ENCODE measurements at places on chromosomes 6 and 20. TPM values are rescaled to one million over a fixed set of nuclear protein-coding genes. Genes with fewer than 3 reads are reported as not detected.

- H3K4me3 ChIP-seq: no peak overlapping the region
- no peaks in the 10 kb centered on the region for H3K27me3 ChIP-seq
- H3K4me1 ChIP-seq: no peaks in the 10 kb centered on the region
- DNase-seq: no peak
- no peak overlapping the region for H3K27ac ChIP-seq
These were observed 851.5 kb downstream of the MAFB start for GRCh38 chr20:39837561-39837960.

DNA sequence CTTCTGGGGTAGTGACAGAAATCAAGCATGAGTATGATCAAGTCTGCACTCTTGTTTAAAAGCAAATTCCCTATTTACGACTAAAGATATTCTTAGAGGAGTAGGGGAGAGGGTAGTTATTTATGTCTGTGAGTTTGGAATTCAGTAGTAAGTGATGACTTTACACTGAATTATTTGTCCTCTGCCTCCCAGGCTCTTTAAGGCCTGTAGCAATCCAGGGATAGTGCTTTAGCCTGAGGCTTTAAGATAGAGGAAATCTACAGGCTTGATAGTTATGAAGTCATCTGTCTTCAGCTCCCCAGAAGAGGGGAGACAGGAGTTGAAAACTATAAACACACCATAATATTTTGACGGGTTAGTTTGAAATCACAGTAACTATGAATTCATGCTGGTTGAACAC lies 664.5 kb downstream of the EPM2A start:
- H3K27me3 ChIP-seq: no peaks in the 10 kb centered on the region

DNA sequence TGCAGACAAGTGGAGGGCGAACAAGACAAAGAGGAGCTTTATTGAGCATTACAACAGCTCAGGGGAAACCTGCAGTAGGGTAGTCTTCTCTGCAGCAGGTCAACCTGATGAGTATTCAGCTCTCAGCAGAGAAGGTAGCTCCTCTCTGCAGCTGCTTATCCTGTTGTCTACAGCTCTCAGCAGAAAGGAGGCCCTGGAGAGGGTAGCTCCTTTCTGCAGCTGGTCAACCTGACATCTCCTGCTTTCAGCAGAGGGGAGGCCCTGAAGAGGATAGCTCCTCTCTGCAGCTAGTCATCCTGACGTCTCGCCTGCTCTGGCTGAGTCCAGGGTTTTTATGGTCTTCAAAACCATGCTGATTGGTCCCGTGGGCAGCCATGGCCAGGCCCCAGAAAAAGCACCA lies 113.6 kb downstream of the CD24 start:
- DNase-seq: no peak
- no peaks in the 10 kb centered on the region for H3K27me3 ChIP-seq
- no peaks in the 10 kb centered on the region for H3K4me1 ChIP-seq
- no peak overlapping the region for H3K27ac ChIP-seq
- H3K36me3 ChIP-seq: no peaks in the 10 kb centered on the region

GRCh38 chr6:109088995-109089394 lies 5.7 kb downstream of the SESN1 start:
- H3K27me3 ChIP-seq: no peaks in the 10 kb centered on the region
- no peak overlapping the region for H3K27ac ChIP-seq
- no peak overlapping the region for H3K4me3 ChIP-seq
- no peak for DNase-seq

- no peak overlapping the region for H3K4me3 ChIP-seq
- no peak for DNase-seq
- H3K4me1 ChIP-seq: no peaks in the 10 kb centered on the region
- no peaks in the 10 kb centered on the region for H3K36me3 ChIP-seq
These were observed 321.4 kb downstream of the FARS2 start for GRCh38 chr6:5582762-5583161.

Gene MED20
- 22.9 TPM for polyA plus RNA-seq

DNA sequence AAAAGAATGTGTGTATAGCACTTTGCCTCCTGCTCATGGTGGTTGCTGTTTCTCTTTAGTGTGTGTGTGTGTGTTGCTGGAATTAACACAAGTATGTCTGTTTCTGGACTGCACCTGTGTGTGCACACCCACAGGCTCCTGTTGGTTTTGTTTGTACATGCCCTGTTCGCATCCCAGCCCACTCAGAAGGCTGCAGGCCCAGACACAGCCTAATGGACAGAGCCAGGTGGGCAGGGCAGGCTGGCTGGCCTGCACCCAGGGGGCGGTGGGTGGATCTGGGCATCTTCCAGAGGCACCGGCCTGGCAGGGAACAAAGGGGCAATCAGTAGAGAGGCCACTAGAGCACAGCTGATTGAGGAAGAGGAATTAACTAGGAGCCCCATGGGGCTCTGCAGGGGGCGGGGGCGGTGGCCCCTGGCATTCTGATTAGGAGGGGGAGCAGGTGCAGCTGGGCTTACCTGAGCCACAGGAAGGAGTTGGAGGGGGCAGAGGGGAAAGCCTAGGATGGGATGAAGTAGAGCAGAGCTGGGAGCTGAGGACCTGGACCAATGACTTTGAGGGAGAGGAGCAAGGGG lies 21.9 kb downstream of the CD40 start:
- no peak for DNase-seq
- H3K27ac ChIP-seq: no peak overlapping the region
- no peak overlapping the region for H3K4me3 ChIP-seq

DNA sequence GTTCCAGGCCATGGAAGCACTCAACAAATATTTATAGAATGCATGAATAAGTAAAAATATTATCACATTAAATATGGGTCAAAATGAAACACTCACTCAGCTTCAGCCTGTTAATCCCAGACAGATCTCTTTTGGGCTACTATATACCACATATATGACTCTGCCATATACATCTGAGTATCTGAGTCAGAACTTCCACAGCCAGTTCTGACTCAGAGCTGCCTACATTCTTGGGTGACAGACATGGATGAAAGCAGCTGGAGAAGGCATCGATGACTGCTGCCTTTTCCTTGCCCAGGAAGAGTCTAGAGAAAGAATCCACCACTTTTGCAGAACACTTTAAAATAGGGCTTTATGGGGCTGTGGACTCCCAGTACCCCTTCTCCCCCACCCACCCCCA lies 11.5 kb upstream of the PDYN start:
- H3K4me3 ChIP-seq: no peak overlapping the region
- DNase-seq: no peak
- H3K27ac ChIP-seq: no peak overlapping the region
- H3K4me1 ChIP-seq: no peaks in the 10 kb centered on the region
- no peaks in the 10 kb centered on the region for H3K36me3 ChIP-seq
- H3K27me3 ChIP-seq: no peaks in the 10 kb centered on the region

GRCh38 chr20:53210931-53211330 lies 238.8 kb downstream of the TSHZ2 start:
- no peak overlapping the region for H3K27ac ChIP-seq
- no peak overlapping the region for H3K4me3 ChIP-seq
- DNase-seq: no peak
- no peaks in the 10 kb centered on the region for H3K27me3 ChIP-seq

DNA sequence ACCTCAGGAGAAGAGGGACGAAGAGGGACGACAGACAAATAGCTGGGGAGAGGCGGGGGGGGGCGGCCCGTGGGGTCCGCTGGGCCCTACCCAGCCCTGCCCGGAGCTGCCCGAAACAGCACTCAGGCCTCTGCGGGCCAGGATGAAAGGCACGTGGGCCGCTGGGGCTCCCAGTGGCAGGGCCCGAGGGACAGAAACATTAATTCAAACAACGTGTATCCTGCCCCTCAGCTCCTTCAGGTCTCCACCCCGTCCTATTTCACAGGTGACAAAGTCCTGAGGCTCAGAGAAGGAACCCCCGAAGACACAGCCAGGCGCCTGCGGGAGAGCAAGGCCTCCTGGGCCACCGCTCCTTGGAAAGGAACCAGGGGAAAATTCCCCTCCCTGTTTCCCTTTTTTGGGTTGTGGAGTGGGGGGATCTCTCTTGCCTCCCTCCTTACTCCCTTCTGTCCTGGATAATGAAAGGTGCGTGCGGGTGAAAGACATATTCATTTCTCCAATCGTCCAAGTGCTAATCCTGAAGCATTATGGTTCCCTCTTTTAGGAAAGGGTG lies 93.3 kb downstream of the RNASET2 start:
- H3K27ac ChIP-seq: no peak overlapping the region
- no peak for DNase-seq
- peaks cover 11% of the 10 kb centered on the region for H3K4me1 ChIP-seq
- no peaks in the 10 kb centered on the region for H3K36me3 ChIP-seq
- H3K4me3 ChIP-seq: no peak overlapping the region
- H3K27me3 ChIP-seq: peaks cover 17% of the 10 kb centered on the region

DNA sequence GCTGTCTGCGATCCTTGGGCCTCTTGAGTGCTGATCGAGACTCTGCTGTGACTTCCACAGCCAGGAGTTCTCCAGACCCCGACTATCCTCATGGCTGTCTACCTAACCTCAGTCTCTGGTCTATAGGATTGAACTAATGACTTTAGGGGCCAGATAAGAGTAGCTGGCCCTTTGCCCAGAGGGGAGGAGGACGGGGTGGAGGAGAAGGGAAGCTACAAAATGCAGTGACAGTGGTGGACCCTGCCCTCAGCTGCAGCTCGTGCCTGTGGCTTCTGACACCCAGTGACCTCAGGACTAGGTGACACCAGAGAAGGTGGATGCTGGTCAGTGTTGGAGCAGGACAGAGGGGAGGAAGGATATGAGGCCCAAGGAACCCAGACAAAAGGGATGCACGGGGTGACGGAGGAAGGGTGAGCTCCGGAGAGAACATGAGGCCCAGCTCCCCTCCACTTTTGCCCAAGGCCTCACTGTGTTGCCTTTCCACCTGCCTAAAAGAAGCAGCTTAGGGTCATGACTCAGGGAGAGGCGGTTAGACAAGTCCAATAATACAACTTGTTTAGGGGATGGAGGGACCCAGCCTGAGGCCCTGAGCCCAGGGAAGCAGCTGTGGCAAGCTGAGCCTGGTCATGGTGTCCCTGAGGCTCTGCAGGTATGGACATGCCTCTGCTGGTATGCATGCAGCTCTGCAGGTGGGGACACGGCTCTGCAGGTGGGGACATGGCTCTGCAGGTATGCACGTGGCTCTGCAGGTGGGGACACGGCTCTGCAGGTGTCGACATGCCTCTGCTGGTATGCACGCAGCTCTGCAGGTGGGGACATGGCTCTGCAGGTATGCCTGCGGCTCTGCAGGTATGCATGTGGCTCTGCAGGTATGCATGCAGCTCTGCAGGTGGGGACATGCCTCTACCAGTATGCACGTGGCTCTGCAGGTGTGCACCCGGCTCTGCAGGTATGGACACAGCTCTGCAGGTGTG lies 67.7 kb downstream of the SYNJ2 start:
- H3K27me3 ChIP-seq: no peaks in the 10 kb centered on the region
- H3K4me1 ChIP-seq: peaks cover 4% of the 10 kb centered on the region
- no peak overlapping the region for H3K4me3 ChIP-seq
- no peak overlapping the region for H3K27ac ChIP-seq
- no peaks in the 10 kb centered on the region for H3K36me3 ChIP-seq

GRCh38 chr6:132937466-132937906 lies 123.1 kb downstream of the RPS12 start:
- no peaks in the 10 kb centered on the region for H3K27me3 ChIP-seq
- peak; percentile 49 for DNase-seq
- H3K36me3 ChIP-seq: no peaks in the 10 kb centered on the region
- no peak overlapping the region for H3K4me3 ChIP-seq

Gene GSTA4
- 302 TPM for polyA plus RNA-seq

GRCh38 chr6:11634948-11635347 lies 97.4 kb downstream of the TMEM170B start:
- H3K27ac ChIP-seq: no peak overlapping the region
- H3K4me1 ChIP-seq: no peaks in the 10 kb centered on the region
- H3K4me3 ChIP-seq: no peak overlapping the region
- DNase-seq: no peak

DNA sequence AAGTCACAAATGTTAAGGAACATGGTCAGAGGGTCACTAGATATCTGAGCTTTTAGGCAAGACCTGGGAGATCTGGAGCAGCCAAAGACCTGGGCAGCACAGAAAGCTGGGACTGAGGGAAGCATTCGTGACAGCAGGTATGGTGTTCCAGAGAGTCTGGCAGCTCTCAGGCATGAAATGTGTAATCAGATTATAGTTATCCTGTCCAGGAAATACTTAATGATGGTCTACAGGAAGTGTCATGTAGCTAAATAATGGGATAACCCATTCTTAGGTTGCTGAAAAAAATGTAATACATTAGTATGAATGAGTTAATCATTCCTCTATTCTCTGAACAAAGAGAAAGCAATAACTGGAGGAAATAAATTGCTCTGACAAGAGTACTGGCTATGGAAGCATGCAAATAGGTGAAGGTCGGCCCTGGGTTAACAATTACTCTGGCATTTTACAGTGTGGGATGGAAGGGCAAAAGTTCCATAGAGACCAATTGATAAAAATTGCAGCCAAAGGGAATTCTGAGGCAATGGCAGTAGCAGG lies 740.5 kb downstream of the CBLN4 start:
- H3K4me3 ChIP-seq: no peak overlapping the region
- H3K36me3 ChIP-seq: no peaks in the 10 kb centered on the region
- no peaks in the 10 kb centered on the region for H3K27me3 ChIP-seq
- H3K27ac ChIP-seq: no peak overlapping the region

- H3K36me3 ChIP-seq: no peaks in the 10 kb centered on the region
- H3K4me1 ChIP-seq: no peaks in the 10 kb centered on the region
- H3K4me3 ChIP-seq: no peak overlapping the region
- H3K27ac ChIP-seq: no peak overlapping the region
These were observed 94.8 kb downstream of the IPCEF1 start for GRCh38 chr6:154261688-154262397.

Gene PLCB4
- polyA plus RNA-seq: 8.5 TPM

GRCh38 chr6:108434222-108434621 lies 126.5 kb upstream of the FOXO3 start:
- no peaks in the 10 kb centered on the region for H3K4me1 ChIP-seq
- H3K27ac ChIP-seq: no peak overlapping the region
- no peak overlapping the region for H3K4me3 ChIP-seq
- H3K36me3 ChIP-seq: no peaks in the 10 kb centered on the region
- no peak for DNase-seq

DNA sequence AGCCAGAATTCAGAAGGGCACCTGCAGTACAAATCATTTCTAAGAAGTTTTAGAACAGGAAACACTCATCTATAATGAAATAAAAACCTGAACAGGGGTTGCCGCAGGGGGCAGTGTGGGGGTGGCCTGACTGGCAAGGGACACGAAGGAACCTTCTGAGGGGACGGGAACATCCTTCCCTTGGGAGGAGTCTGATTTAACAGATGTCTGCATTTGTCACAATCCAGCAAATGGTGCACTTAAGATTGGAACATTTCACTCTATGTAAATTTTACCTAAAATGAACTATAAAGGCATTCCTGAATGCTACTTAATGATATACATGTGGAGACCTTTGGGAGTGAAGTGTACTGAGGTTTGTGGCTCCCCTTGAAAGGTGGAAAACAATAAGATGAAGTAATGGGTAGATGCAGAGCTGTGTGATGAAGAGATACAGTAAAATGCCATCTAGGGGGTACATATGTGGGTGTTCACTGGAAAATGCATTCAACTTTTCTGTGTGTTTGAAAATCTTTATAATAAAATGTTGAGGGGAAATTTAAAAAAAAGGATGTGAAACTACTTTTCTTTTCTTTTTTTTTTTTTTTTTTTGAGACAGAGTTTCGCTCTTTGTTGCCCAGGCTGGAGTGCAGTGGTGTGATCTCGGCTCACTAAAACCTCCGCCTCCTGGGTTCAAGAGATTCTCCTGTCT lies 89.5 kb downstream of the SNX5 start:
- H3K36me3 ChIP-seq: no peaks in the 10 kb centered on the region
- no peaks in the 10 kb centered on the region for H3K27me3 ChIP-seq
- DNase-seq: no peak
- peaks cover 19% of the 10 kb centered on the region for H3K4me1 ChIP-seq
- H3K27ac ChIP-seq: no peak overlapping the region
- H3K4me3 ChIP-seq: no peak overlapping the region

GRCh38 chr6:170402318-170403040 lies 95.9 kb downstream of the FAM120B start:
- no peak for DNase-seq
- no peak overlapping the region for H3K4me3 ChIP-seq
- no peaks in the 10 kb centered on the region for H3K4me1 ChIP-seq

Gene MEP1A
- not detected for polyA plus RNA-seq
